ENCODE measurements at places on chromosomes 2 and 18. TPM values are rescaled to one million over a fixed set of nuclear protein-coding genes. Genes with fewer than 3 reads are reported as not detected.

DNA sequence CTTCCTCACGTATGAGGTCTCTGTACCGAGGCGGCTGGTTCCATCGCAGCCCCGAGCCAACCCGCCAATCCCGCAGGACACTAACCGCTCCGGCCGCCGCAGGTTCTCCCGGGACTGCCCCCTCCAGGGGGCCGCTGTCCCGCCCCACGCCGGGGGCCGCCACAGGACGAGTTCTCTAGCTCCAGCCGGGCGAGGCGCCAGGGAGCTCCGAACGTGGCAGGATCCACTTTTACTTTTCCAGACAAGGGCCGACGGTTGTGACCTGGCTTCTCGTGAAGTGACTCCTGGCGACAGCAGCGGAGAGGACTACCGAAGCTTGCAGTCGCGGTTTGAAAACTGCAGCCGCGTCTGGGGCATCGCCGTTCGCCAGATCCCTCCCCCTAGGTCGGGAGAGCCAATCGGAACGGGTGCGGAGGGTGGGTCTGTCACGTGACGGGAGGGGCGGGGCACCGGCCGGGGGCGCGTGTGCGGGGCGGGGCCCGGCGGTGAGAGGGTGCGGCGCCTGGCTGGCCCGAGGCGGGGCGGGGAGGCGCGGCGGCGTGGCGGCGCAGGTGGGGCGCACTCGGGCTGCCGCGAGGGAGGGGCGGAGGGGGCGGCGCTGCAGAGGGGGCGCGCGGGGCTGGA lies at the start of gene STK17B:
STK17B (minus strand) TSS at position 331 of the 624 bp plus-strand sequence. CDS start 8,195 bp downstream, outside the sequence.
- DNase-seq = peak; percentile 92

DNA sequence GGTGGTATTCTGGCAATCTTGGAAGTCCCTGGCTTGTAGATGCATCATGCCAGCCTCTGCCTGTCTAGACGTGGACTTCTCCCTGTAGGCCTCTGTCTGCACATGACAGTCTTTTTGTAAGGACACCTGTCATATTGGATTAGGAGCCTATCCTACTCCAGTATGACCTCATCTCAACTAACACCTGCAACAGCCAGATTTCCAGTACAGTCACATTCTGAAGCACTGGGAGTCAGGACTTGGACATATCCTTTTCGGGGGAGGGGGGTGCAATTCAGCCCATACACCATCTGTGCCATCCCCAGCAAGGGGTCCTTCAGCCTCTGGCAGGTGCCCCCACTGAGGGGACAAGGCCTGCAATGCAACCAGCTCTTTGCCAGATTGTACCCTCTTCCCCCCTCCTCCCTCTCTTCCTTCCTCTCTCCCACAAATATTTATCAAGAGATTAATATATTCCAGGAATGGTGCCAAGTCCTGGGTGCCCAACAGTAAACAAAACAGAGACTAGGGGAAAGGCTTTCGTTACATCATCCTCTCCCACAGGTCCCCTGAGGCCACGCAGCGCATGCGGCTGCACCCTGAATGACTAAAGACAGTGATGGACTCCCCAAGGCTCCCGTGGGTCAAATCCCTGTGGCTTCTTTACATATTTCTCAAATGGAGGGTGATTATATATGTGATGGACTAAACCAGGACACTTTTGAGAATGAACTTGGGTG lies 20.5 kb upstream of the MYCN start:
- peak; percentile 45 for DNase-seq

GRCh38 chr18:48393170-48393569 lies 16.0 kb downstream of the ZBTB7C start:
- DNase-seq = peak; percentile 7

- no peak for DNase-seq
Observed at GRCh38 chr2:186304064-186304463, 182.0 kb upstream of the ZC3H15 start.

- no peak for DNase-seq
Observed at GRCh38 chr2:120539937-120540718, 194.2 kb downstream of the INHBB start.

DNA sequence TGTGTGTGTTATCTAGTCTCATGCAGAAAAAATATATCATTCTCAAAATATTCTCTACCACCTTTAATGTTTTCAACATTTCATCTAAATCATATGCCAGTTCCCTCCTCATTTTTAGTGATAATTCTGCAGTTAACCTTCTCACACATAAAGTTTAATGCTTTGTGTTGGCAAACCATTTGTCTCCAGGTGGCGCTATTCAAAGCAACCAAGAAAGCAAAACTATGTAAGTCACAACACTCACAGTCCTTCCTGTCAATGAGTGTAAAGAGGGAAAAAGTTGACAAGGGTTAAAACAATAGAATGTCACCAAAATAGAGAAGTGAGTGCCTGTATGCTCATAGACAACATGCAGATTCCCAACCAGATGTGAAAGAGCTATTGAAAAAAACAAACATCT lies 961.6 kb upstream of the LRRTM1 start:
- no peak for DNase-seq

DNA sequence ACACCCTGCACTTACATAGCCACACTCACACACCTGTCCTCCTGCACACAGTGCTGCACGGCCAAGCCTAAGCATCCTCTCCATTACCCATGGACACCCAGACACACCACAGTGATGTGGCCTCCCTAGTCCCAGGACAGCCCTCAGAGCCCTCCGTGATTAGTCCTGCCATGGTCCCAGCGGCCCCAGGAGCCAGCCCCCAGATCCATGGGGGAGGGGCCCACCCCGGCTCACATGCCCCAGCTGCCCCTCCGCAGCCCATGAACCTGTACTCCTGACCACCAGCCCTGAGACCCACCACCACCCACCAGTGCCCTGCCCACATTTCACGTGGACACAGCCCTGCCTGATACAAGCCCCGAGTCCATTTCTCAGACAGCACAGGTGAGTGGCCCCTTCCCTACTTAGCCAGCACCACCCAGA lies 8.1 kb upstream of the DUSP2 start:
- no peak for DNase-seq

DNA sequence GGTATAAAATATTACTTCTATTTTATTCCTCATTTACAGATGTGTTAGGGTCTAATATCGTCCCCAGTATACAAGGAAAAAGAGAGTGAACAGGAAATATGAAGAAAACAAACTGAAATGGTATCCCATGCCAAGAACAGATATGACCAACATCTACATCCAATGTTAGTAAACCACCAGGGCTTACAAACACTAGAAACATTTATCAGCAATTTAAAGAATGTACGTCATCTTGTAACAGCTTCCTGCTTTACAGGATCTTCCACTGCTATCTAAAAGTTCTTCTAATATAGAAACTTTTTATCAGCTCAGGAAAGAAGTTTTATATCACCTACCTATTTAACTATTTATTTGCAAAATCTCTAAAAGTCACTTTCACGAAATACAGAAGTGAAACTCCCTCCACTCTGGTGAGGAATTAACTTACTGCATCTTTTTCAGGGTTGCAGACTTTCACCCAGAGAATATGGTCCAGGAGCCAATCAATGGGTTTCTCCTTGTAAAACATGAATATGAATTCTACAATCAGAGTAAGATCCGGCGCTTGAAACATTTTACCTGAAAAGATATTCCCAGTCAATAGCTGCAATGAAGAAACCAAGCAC lies 35.2 kb downstream of the UNC50 start:
- no peak for DNase-seq

GRCh38 chr2:39508198-39508597 lies 71.1 kb upstream of the MAP4K3 start:
- DNase-seq = no peak

The ARHGAP15 gene
- not detected for total RNA-seq

The MRPL44 gene
- 29.2 TPM for total RNA-seq

DNA sequence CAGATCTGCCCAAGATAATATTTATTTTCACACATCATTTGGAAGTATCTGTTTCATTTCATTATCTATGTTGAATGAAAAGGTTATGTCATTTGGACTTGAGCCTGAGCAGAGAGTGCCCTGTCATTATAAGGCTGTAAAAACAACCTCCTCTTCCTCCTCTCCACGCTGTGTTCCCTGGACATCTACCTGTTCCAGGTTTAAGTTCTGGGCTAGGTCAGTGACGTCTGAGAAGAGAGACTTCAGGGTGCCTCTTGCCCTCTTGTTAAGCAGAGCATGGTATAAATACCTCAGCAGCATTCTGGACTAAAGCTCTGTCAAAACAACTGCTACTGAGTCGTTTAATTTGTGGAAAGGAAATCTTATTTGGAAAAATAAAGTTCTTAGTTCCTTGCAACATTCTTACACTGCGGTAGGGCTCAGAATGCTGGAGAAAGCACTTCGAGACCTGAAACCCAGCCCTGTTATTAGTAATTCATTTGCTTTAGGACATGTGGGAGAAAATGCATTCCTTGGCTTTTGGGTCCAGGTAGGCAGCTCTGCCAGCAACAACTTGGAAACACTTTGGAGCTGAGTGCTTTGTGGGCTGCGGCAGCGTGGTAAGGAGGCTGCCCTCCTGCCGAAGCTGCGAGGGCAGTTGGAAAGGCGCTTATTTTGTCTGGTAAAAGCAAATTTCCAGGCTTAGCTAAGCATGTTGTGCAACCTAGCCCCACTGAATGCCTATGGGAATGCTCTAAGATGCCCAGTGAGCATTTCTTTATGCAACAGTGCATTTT lies 91.8 kb upstream of the NEDD4L start:
- DNase-seq = no peak

The ATL2 gene
- 62.6 TPM for total RNA-seq

The RAPGEF4 gene
- 4.4 TPM for total RNA-seq

The SRD5A2 gene
- not detected for total RNA-seq

The FAM124B gene
- not detected for total RNA-seq

The CRACDL gene
- total RNA-seq = 6.2 TPM

The CYS1 gene
- total RNA-seq = 0.79 TPM
